DMS53 (cell line): ENCODE measurements at places on chromosomes 5 and 9.
A peak's percentile ranks its signal among the peaks of the same experiment; 100 is the strongest.

- DNase-seq = peak; percentile 89
Measured at GRCh38 chr5:162209005-162209605, 141.5 kb downstream of the GABRG2 start.

- DNase-seq = peak; percentile 35
Measured at GRCh38 chr5:36373527-36374086, 71.9 kb upstream of the RANBP3L start.

DNA sequence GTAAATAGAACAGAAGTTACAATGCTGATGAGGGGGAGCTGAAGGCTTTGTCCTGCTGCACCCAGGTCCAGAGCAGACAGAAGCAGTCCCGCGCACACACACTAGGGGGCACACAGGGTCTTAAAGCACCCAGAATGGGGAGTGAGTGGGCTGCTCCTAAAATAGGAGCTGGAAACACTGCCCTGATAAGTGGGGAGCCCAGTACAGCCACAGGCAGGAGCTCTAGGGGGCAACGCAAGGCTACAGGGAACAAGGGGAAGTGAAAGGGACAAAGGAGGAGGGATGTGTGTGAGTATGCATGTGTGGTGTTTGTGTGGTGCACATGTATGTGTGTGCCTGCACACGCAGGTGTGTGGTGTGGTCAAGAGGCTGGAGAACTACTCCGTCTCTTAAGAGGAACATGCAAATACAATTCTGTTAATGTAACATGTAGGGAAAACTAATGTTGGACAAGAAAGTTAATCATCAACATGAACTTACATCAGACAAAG lies 191.5 kb downstream of the ROR2 start:
- peak; percentile 45 for DNase-seq

DNA sequence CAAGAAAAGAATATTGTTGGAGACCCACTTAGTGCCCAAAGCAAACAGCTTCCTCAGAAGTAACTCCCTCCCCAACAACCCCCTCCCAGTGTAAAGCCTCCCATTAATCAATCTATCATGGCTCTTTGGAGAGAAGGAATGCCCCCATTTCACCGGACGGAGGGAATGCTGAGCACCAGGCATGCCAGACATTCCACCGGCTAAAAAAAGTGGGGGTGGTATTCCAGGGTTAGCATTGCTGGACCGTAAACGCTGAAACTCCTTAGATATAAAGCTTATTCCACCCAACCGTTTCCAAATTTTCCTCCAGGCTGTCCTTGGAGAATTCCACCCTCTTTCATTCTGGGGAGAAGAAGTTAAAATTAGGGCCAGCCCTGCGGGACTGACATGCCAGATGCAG lies 363 bp upstream of the MAMDC2 start:
- no peak for DNase-seq

GRCh38 chr5:143174714-143175398 lies 228.6 kb downstream of the NR3C1 start:
- DNase-seq = no peak

- no peak for DNase-seq
Measured at GRCh38 chr5:1878050-1878849, 4.5 kb downstream of the IRX4 start.

DNA sequence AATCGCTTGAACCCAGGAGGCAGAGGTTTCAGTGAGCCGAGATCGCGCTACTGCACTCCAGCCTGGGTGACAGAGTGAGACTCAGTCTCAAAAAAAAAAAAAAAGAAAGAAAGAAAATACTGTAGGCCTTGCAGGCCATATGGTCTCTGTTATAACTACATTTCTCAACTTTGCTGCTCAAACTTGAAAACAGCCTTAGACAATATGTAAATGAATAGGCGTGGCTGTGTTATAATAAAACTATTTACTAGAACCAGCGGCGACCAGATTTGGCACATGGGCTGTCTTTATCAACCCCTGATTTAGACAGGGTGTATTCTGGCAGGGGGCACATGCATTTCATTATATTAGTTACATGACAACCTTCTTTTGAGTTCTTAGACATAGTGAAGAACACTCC lies 130.0 kb downstream of the C9orf152 start:
- no peak for DNase-seq

DNA sequence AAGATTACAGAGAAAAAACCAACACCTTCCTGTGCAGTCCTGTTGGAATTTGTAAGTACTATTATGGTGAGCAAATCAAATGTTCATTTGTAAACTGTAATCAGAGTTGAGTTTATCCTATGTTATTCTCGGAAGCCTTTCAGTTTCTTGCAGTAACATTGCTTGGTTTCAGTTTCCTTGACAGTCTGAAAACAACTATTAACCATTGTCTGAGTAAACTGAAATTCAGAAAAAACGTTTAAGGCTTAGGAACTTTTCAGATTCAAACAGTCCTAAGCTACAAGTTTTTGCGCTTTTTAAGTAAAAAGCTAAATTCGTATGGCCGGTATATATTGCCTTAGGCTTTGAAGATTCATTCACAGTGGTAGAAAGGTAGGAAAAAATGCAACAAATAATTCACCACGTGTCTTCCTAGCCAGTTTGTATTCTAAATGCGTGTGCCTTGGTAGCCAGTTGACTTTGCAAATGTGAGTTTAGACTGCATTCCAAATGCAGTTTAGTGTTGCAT lies 2.5 kb downstream of the GPBP1 start:
- peak; percentile 44 for DNase-seq

DNA sequence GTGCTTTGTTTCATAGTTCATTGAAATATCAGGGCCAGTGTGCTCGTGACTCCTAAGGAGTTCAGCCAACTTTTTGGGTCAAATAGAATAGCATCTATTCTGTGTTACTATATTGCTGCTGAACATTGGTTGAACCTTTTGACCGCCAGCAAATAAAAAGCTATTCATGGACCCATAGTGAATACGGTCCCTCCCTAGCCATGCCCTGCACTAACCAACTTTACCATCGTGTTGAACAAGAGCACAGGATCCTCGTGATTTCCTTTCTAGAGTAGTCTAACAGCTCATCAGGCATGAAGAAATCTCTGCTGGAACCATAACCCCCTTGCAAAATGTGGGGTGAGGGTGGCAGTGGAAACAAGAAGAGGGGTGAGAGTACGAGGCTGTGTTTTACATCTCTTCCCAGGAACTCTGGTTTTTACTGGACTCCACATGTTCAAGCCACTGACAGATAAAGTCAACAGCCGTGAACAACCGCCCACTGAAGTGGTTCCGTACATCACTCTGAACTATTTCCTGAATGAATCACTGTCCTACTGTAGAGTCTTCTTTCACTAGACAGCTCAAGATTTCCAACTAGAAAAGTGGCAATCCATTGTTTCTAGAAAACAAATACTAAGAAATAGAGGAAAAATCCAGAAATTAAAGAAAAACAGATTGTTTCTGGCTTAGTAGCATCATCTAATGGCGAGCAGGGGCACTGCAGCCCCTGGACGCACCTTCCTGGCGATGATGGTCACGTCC lies 70.1 kb upstream of the SPATA31E1 start:
- peak; percentile 32 for DNase-seq

DNA sequence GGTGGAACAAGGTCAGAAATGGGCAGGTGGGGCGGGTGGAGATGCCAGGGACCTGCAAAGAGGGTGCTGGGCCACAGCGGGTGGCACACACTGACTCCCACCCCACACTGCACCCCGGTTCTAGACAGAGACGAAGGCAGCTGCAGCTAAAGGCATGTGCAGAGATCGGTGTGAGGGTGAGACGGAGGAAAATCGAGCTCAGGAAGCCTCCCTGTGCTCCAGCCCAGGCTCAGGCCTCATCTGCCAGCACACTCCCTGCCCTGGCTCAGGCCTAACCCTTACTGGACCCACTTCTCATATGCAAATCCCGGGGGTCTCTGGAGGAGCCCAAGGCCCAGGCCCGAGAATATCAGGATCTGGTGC lies 130.8 kb upstream of the PPP1R26 start:
- no peak for DNase-seq

DNA sequence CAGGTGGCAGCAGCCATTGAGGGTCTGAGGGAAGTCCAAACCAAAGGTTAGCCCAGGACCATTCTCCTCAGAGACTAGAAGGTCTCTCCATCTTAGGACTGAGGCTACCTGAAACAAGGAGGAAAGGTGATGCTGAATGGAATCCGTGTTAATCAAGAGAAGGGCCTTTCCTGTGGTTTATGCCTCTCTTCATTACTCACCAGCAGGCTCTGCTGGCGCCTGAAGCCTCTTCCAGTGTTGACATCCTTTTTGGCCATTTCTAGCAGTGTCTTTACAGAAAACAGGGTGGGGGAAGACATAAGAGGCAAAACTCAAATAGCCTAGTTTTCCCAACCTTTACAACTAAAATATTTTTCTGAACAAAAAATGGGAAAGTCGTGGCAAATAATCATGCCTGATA lies 98.0 kb downstream of the ENC1 start:
- DNase-seq = peak; percentile 10

GRCh38 chr9:20437476-20437875 lies 184.8 kb downstream of the MLLT3 start:
- no peak for DNase-seq

DNA sequence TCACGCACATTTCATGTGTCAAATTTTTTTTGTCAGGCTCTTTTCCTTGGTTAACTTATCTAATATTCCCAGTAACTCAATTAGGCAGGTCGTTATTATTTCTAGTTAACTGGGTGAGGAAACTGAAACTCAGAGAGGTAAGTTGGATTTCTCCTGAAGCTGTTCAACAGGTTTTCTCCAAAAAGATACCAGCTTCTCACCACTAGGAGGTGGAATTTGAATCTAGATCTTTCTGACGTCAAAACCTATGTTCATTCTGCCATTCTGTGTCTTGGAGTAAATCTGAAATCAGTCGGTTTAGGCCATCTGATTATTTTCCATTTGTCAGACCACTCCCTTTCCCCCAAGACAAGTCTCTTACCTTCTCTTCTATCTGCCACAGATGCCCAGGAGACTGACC lies 572.9 kb downstream of the ACTL7B start:
- peak; percentile 51 for DNase-seq

- peak; percentile 62 for DNase-seq
Measured at GRCh38 chr9:129962889-129963703, 79.9 kb downstream of the FNBP1 start.

DNA sequence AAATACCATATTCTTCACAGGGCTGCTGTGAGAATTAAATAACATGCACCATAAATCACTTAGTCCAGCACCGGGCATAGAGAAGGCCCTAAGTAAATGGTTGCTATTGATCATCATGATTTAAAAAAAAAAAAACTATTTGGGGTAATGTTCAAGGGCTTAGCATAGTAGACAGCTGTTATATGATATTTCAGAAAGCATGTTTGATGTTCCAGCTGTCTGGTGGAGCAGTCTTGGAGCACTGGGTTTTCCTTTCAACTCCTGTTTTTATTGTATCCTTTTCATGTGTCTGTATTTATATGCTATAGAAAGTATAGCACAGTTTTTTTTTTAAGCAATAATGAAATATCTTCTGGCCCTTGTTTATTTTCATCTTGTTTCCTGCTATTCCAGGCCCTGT lies 28.0 kb upstream of the TOMM5 start:
- no peak for DNase-seq

DNA sequence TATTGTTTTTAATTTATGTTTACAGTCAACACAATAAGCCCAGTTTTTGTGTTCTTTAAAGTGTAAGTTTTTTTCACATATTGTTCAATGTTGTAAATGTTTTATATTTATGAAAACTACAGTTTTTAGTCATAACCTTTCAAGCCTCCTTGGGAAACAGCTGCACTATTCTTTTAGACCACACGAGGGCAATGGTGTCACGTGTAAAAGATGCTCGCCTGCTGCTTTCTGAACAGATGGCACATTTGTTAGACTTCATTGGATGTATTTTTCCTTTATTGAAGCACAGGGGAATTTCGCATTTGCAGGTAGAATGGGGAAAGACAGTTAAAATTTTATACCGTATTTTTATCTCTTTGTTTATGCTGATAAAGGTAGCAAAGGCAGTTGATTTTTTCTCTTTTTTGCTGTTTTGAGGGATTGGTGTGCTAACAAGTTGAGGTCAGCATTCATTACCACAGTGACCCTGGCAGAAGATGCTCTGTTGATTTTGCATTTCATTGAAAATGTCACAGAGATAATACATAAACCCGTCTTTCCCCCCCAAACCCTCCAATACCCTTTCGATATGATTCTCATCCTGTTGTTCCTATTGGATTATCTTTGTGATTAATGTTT lies 59.0 kb downstream of the MAT2B start:
- DNase-seq = peak; percentile 75

- no peak for DNase-seq
Measured at GRCh38 chr9:132094314-132094791, 14.7 kb upstream of the MED27 start.

GRCh38 chr5:58458743-58459145 lies 1.1 kb downstream of the PLK2 start:
- no peak for DNase-seq

DNA sequence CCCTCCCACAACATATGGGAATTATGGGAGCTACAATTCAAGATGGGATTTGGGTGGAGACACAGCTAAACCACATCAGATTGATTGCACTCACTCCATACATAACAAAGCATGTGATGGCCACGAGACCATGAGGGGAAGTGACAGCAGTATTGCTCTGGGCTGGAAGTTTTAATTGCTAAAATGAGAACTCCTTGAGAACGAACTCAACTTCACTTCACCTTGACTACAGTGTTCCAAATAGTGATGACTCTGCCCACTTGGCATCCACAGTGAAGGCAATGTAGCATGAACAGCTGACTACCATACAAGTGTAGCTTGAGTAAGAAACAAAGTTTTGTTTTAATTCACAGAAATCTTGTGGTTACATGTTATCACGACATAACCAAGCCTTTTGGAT lies 739 bp upstream of the SPINK7 start:
- DNase-seq = no peak

DNA sequence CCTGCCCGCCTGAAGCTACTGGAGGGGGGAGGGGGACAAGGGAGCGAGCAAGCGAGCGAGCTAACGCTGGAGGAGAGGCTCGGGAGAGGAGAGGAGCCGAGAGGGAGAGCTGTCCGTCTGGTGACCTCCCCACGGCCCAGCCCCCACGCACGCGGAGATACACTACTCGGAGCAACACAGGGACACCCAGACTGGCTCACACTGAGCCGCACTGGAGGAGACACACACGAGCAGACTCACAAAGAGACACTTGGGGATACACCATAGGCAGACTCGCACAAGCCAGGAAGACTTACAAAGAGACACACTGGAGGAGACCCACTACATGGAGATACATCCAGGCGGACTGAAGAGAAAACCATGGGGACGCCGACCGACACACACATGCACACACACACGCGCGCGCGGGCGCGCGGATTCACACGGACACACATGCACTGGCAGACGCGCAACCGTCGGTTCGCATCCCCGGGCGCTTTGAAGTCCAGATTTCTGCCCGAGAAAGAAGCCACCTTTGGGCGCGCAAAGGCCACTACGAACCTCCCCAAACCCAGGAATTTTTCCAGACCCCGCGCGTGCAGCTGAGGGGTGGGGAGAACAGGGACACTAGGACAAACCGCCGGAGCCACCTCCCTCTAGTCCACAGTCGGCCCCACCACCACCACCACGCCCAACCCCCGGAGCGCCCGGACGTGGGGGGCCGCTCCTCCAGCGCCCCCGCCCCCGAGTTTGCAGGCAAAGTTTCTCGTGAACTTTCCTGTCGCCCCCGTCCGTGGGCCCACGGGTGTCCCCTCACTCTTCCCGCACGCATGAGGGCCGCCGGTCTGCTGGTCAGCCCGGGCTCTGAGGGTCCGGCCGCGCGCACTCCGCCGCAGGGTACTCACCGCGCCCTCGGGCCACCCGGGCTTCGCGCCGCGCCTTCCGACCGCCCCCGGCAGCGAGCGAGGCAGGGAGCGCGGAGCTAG lies 571 bp downstream of the CNTFR start:
- peak; percentile 33 for DNase-seq
